ENCODE measurements at places on chromosomes 1 and 21. TPM values are rescaled to one million over a fixed set of nuclear protein-coding genes. Genes with fewer than 3 reads are reported as not detected.

GRCh38 chr1:6723621-6724428 is 22.2 kb upstream of the DNAJC11 start:
- no peak for DNase-seq

CACNA1S gene
- total RNA-seq, result not detected

KIAA0040 gene
- total RNA-seq, result 28.7 TPM

- no peak for DNase-seq
These were observed 37.5 kb downstream of the SPAG17 start for GRCh38 chr1:118147522-118147921.

ANKRD34A gene
- total RNA-seq, result 2.1 TPM

GREM2 gene
- total RNA-seq, result 1.8 TPM

SYCP1 gene
- total RNA-seq, result not detected
